ENCODE measurements at places on chromosomes 7 and 10.

DNA sequence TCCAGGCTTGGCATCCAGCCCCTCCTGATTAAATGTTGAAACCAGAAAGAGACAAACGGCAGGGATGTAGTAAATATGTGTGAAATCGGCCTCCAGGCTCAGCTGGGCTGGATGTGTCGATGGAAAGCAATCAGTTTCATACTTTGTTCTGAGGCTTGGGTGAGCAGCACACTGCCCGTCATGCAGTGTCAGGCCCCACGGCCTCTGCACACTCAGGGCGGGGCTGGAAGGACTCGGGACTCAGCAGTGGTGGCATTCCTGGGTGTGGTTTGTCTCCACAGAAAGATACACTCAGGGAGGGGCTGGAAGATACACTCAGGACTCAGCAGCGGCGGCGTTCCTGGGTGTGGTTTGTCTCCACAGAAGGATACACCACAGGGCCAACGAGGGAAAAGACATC is 22.0 kb downstream of the ADGRA1 start:
- DNase-seq = no peak

GRCh38 chr7:25628446-25628845 is 400.2 kb upstream of the NPVF start:
- DNase-seq = no peak

- no peak for DNase-seq
These were observed 6.7 kb downstream of the KCP start for GRCh38 chr7:128903621-128904361.

DNA sequence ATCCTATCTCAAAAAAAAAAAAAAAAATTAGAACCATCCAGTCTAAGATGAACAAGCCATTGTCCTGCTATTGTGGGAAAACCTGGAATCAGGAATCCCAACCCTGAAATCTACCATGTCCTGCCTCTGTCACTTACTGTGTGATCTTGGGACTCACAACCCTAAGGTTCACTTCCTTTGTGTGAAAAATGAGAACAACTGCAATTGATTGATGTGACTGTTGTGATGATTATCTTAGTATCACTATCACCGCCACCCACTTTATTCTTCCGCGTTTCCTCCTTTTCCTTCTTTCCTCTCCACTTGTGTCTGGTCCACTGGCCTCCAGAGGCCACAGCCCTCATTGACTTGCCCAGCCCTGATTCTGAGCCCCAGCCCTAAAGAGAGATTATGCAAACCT is 12.6 kb upstream of the PRTFDC1 start:
- no peak for DNase-seq

DNA sequence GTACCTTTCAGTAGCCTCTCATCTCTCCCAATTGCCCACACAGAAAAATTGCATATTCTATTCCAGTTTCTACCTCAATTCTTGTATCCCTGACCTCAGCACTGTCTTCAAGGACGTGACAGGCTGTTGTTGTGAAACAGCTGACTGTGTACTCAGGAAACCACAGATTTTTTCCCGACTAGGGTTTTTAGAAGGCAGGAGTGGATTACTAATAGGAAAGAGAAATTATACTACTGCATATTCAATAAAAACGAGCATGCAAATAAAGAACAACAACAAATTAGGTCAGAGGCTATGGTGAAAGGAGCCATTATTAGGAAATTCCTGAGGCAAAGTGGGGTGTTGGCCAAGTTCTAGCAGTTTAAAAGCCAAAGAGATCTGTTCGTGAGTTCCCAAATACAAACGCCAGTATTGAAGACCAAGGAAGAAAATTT is 93.4 kb downstream of the DOCK4 start:
- DNase-seq = no peak

DNA sequence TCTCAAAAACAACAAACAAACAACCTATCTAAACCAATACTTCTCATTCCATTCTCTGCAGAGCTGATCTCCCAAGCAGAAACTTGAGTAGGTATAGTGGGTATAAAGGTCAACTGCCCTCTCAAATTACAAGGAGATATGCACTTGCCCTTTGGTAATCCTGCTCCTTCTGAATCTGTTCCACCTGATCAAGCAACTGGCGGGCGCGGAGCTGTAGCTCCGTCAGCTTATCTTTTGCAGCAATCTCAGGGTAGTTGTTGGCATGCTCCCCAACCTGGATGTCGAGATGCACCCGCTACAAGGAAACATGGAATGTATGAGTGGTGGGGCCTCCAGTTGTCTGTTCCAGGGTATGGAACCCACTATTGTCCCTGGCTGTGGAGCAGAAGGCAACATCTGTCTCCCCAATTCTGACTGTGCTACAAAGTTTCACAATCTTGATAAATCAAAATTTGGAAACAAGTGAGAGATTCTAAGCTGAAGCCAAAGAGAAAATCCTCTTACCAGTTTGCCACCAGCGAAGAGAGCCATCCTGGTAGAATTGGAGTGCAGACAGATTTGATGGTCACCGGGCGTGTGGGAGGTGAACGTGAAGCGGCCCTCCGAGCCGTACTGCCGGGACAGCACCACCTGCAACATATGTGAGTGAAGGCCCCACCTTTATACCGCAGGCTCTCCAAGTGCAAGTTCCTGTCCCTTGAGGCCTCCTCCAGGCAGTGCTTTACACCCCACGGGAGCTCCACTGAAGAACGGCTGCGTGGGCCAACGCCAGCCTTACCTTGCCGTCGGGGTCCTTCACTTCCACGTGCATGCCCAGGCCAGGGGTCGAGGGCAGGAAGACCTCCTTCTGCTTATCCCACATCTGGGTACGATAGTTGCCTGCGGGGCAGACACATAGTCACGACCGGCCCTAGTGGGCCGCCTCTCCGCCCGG is 819 bp downstream of the TMED4 start:
- no peak for DNase-seq

GRCh38 chr10:13483951-13484350 is 44.9 kb downstream of the BEND7 start:
- DNase-seq = no peak

DNA sequence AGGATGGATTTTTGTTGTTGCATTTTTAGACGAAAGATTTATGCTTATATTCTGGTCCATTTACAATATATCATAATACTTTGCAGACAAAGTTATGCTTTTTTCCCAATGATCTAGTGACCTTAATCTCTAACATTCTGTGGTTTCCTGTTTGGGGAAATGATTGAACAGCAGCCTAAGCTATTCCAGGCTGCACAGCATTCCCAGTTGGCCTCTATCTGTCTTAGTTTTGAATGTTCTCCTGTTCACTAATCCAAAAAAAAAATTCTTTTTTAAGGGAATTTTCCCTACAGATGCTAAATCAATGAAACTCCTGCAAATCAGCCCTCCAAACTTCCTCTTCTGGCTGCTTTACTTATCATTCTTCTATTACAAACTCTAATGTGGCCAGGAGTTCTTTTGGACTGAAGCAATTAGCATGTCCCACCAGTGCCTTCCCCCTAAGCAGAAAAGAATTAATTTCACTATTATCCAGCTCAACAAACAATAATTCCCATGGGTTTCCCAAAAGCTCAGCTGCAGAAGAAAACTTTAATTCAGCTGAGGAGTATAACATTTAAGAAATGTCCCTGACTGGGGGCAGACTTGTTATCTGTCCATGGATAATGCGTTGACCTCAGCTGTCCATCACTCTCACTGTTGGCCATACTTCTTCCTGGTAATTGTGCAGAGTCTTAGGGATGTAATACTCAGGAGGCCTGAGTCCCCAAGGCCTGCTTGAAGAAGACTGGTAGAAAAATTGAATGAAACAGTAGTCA is 81.9 kb upstream of the TRIL start:
- DNase-seq = no peak

- DNase-seq = no peak
These were observed 26.6 kb downstream of the DGKI start for GRCh38 chr7:137820156-137820555.

All from NCI-H460 (cell line).